ENCODE measurements at places on chromosomes 7 and 10.

- no peak for DNase-seq
Measured at GRCh38 chr10:29473087-29473356, 161.7 kb downstream of the SVIL start.

DNA sequence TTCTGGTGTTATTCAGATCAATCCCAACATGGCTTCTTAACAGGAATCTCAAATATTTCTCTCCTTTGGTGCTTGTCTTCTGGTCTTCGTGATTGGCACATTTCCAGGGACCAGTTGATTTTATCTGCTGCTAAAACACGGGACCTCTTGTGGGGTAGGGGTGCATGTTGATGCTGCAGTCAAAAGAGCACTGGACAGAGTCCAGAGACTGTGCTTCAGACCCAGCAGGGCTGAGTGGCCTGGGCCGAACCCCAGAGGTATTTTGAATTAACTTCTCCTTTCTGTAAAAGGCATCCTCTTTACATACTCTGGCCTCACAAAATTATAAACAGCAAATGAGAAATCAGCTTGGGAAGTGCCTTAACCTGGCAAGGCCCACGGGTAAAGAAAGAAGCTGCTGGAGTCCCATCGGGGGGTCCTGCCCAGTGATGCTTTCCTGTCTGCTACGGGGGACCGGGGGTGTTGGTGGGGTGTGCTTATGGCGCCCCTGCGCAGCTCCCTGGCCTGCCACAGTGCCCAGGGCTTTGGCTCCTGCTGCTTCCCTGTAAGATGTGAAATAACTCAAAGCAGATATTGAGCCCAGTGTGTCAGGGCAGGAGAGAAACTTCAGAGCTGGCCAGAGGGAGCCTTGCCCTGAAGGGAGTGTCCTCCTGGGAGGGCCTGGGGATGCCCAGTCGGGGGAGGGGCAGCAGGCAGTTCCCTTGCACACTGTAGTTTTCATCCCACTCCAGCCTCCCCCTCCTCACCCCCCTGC is 230.5 kb downstream of the TCF7L2 start:
- no peak for DNase-seq

DNA sequence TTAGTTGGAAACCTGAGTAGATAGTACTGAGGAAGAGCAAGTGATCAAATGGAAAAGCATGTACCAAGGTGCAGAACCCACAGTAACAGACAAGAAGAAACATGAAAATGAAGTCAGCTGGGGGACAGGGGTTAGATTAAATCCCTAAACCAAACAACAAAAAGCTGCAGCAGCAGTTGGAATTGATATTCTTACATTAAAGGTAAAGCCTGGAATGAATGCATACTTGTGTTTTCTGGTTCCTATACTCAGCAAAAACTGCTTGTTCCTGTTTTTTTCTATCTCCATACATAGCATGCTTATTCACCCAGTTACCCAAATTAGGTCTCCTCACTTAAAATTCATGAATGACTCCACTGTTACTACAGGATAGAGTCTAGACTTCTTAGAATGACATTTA is 92.4 kb downstream of the TPST1 start:
- DNase-seq, result no peak

- no peak for DNase-seq
Measured at GRCh38 chr7:132419542-132419941, 156.7 kb downstream of the PLXNA4 start.

DNA sequence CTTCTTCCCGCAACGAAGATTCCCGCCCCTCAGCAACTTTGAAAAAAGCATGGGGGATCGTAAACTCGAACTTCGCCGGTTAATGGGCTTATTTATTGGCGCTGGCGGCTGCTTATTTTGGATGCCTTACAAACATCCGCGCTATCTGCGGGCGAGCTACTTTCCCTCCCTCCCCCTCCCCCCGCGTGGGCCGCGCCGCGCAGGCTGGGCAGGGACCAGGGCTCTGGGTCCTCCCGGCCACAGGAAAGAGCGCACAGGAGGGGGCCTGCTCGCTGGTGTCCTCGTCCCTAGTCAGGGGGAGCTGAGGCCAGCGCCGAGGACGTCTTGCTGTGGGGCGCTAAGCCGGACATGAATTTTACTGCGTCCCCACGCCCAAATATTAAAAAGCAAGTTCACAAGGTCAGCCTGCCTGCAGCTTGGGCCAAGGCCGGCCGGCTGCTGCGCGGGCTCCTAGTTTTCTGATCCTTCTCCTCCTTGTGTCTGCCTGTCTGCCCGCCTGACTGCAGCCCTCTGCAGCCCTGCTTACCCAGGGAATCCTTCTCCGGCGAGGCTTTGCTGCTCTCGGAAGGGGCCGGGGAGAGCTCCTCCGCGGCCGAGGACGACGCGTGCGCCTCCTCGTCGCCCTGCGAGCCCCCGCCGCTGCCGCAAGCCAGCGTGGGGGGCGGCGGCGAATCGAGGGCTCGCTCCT is 1.2 kb downstream of the HOXA10 start:
- DNase-seq, result peak; percentile 77

DNA sequence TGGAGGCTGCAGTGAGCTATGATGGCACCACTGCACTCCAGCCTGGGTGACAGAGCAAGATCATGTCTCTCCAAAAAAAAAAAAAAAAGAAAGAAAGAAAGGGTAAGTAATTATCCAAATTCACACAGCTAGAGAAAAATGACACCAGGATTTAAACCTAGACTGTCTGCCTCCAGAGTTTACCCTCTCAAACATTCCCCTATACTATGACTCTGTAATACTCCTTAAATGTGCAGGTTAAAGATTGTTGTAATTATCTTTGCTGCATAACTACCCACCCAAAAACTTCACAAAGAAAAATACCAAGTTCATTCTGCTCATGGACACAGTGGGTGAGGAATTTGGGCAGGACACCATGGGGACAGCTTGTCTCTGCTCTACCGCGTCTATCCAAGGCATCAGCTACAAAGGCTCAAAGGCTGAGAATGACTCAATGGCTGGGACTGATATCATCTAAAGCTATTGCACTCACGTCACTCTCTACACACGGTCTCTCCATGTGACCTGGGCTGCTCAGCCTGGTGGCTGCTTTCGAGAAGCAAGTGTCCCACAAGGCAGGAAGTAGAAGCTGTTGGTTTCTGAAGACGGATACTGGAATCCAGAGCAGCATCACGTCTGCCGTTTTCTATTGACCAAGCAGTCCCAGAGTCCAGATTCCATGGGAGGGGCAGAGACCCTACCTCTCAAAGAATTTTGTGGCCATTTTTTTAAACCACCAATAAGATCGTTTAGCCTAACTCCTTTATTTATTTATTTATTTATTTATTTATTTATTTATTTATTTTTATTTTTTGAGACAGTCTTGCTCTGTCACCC is 185.7 kb upstream of the AUTS2 start:
- no peak for DNase-seq

GRCh38 chr7:27581906-27582305 is 80.8 kb downstream of the HIBADH start:
- DNase-seq, result no peak

GRCh38 chr10:111267673-111268072 is 190.8 kb downstream of the ADRA2A start:
- DNase-seq, result no peak

- no peak for DNase-seq
Measured at GRCh38 chr7:83550100-83550499, 98.8 kb downstream of the SEMA3E start.

DNA sequence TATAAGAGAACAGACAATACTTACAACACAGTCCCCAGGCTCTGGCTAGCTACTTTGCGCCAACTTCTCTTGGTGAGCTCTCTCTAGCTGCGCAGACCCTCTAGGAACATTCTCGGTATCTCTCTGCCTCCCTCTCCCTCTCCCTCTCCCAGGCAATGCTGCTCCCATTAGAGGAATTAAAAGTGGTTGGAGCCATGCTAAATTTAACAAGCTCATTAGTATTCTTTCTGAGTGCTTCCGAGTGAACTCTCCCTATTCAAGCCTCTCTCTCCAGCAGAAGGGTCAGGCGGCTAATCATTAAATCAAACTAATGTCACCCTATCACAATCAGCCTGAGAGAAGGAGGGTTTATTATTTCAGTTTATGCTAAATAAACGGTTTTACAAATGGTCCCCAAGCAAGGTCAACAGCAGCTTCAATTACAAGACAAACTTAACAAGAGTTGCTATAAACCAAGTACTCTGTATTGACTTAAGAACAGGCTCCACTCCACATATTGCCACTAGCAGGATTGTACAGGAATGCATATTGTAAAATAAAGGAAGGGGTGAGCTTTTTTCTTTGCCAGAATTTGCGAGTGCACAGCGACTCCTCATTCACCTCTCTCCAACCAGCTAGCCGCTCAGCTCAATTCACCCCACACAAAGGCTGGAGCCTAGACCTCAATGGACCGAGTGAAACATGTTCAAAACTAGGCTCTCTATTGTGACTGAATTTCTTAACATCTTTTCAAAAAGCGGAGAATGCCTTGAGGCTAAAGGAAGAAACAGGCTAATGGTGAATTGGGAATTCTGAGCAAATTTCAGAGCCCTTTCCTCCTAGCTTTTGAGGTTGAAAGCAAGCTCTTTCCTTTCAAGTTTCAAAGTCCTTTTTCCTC is 84.4 kb downstream of the GLI3 start:
- no peak for DNase-seq

DNA sequence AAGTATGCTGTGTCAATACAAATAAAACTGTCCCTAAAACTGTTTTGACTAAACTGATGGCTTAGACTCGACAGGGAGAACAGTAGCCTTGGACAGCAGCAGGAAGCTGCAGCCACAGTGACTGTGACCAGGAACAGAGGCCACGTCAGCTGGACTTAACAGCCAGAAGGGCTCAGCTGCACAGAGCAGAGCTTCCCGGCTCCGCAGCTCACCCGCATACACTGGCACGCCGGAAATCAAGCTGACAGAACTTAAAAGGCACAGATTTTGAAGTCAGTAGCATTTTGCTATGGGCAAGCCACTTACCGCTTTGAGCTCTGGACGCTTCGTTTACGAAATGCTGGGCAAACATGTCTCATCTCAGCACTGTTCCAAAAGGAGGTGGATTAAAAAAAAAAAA is 769.7 kb upstream of the AUTS2 start:
- no peak for DNase-seq

DNA sequence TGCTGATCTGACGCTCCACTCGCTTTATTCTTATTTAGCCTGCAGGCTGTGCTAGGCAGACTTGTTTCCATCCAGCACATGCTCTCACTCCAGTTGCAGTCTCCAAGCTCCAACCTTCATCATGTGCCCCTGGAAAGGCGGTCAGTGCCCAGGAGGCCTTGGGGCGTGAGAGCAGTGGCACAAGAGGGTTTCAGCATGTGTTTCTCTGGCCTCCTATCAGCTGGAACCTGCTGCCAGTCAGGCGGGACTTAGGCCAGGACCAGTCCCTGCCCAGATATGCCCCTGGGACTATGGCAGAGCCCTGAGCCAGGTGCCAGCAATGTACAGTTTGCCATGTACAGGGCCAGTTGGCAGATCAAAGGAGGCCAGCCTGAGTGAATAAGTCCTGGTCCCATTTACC is 330.2 kb upstream of the FZD1 start:
- no peak for DNase-seq

DNA sequence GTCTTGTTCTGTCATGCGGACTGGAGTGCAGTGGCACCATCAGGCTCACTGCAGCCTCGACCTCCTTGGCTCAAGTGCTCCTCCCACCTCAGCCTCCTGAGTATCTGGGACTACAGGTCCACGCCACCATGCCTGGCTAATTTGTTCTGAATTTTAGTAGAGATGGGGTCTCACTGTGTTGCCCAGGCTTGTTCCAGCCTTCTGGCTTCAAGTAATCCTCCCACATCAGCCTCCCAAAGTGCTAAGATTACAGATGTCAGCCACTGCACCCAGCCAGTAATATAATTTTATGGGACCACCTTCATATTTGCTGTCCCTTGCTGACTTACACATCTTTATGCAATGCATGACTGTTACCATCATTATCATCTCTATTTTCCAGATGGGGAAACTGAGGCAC is 1.5 kb upstream of the HSPB1 start:
- no peak for DNase-seq

DNA sequence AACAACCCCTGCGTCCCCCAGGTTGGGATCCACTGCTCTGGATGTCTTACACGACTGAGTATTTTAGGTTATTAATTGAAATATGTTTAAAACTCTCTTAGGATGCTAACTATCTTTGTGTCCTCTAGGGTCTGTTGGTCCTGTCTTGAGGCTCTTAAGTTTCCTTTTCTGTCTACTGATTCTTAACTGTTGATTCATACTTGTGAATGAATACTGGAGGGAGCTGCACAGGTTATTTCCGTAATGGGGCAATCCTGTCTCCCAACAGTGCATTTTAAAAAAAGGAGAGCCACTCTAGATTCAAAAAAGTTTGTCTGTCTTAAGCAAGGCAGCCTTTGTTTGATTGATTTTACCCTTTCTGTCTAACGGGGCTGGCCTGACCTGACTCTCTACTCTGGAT is 237.6 kb upstream of the POM121L12 start:
- no peak for DNase-seq

DNA sequence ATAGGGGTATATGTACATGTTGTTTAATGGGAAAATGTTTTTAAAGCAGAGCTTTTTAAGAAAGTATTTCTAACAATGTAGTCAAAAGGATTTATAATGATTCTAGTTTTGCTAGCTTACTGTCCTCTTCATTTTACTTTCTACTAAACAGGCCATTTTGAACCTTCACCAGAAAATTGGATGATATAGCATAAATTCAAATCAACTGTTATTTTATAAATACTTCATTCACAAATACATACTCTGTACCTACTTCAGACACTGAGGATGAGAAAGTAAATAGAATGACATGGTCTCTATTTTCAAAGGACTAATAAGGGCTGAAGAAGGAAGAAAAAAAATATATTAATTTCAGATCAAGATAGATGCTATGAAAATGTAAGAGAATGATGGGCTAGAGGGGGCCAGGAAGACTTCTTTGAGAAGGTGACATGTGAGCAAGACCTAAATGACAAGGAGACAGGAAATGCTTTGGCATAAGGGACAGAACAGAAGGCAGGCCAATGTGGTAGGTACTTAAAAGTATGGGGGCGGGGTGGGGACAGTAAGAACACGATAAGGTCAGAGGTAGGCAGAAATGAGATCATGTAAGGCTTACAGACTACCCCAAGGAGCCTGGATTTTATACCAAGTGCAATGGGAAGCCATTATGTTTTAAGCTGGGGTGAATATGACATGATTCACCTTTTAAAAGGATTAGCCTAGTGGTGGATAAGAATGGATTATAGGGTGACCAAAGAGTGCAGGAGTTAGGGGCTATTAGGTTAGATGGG is 5.2 kb downstream of the NAMPT start:
- DNase-seq, result no peak

DNA sequence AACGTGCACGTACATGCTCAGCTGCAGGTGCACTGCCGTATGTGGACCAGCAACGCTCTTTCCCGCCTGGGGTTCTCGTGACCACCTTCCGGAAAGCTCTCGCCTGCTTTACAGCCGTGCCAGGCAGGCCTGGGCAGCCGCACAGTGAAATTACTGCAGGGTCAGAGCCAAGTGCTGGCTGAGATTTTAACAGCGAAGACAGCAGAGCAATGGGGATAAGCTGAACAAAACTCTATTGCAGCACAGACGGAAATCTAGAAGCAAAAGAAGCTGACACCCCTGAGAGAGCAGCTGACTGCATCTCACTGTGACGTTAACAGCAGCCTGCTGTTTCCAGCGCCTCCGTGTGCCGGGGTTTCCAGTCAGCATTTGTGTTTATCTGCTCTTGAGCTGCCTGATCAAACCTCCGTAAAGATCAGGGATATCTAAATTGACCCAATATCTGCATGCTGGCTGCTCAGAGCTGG is 179.0 kb downstream of the DIP2C start:
- DNase-seq, result no peak

All from ovary (tissue), 10 donors.